ENCODE measurements at places on chromosomes 3 and 15.

- DNase-seq: peak; percentile 26
Observed at GRCh38 chr15:73082812-73083211, 30.5 kb downstream of the NEO1 start.

GRCh38 chr15:33375236-33375635 is 64.5 kb downstream of the RYR3 start:
- DNase-seq: no peak

GRCh38 chr15:28989239-28989830 is 103.6 kb downstream of the APBA2 start:
- DNase-seq: peak; percentile 83

DNA sequence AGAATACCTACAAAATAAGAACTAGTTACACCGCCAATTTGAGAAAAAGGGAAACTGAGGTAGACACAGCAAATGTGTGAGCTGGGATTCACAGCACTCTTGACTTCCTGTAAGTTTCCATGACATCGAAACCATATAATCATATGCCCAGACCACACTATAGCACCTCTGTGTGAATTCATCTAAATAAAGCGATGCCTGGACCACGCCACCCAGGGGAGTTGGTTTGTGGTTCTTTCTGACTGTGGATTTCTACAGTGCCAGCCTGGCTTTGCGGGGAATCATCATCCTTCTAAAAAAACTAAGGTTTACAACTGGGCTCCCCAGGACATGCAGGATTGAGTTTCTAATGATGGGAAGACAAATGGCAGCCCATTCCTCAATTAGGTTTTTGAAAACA is 23.5 kb upstream of the CA12 start:
- no peak for DNase-seq

- peak; percentile 62 for DNase-seq
Observed at GRCh38 chr3:14358426-14359211, 43.8 kb upstream of the SLC6A6 start.

- no peak for DNase-seq
Observed at GRCh38 chr15:86193716-86194380, 114.2 kb downstream of the AGBL1 start.

DNA sequence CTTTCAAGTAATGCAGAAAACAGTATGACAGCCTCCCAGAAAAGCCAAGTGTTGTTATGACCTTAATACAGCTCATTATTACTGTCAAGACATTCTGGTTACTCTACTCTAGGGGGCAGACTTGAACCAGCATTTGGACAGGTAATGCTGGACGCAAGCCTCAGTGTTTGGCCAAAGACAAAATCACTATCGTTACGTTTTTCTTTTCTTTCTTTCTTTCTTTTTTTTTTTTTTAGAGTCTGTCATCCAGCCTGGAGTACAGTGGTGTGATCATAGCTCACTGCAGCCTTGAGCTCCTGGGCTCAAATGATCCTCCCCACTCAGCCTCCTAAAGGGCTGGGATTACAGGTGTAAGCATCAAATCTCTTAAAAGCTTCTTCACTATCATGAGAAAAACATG is 29.4 kb upstream of the TMEM45A start:
- peak; percentile 35 for DNase-seq

GRCh38 chr3:107206141-107206540 is 171.1 kb upstream of the CCDC54 start:
- DNase-seq: no peak

GRCh38 chr3:178680489-178680888 is 144.3 kb downstream of the KCNMB2 start:
- DNase-seq: no peak

GRCh38 chr3:9248522-9249271 is 749 bp downstream of the SRGAP3 start:
- peak; percentile 75 for DNase-seq

Data from G401 (cell line).